ENCODE measurements at places on chromosomes 5 and 9. TPM values are rescaled to one million over a fixed set of nuclear protein-coding genes. Genes with fewer than 3 reads are reported as not detected.

Gene GPR151
- total RNA-seq = not detected

Gene NR2F1
- total RNA-seq = not detected

Gene ADRB2
- total RNA-seq = 1.3 TPM

Gene ZBTB34
- 21.9 TPM for total RNA-seq

Gene IFNB1
- not detected for total RNA-seq

Gene AK3
- total RNA-seq = 34.3 TPM

Gene SLC6A18
- total RNA-seq = not detected

Gene SURF4
- total RNA-seq = 242 TPM

Gene SPARC
- total RNA-seq = 218 TPM

- DNase-seq = no peak
Observed at GRCh38 chr5:178586396-178586795, 3.8 kb downstream of the COL23A1 start.

DNA sequence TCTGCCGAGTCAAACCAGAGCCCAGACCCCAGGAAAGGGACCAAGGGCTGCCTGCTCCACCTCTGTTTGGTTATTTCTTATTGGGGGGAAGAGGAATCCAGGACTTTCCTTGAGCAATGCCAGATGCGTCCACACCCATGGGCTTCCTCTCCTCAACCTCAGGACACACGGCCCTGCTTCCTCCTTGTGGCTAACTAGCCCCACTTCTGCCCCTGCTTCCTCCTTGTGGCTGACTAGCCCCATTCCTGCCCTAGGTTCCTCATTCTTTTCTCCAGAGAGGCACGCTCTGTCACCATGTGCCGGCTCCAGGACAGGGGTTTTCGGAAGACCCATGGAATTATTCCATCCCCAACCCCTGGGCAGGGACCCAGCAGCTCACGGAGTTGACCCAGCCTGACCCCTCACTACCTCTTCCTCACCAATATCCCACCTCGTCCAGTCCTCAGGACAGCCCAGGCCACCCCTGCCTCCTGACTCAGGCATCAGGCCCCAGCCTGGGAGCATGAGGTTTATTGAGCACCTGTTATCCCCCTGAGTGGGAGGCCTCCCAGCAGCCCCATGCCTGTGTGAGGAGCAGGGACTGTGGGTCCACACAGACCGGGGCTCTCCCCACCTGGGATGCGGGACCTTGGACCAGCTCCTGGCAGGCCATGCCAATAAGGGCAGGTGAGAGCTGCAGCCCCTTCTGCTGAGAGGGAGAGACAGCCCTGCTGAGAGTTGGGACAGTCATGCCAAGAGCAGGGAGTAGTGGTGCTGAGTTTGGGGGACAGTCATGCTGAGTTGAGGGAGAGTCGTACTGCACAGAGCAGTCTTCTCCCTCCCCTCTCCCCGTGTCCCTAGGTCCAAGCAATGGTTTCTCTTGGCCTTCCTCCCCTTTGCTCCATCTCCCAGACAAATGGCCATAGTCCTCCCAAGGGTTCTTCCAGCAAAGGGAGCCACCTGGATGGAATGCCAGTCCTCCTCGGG, 11.8 kb upstream of the FCN1 start:
- no peak for DNase-seq

DNA sequence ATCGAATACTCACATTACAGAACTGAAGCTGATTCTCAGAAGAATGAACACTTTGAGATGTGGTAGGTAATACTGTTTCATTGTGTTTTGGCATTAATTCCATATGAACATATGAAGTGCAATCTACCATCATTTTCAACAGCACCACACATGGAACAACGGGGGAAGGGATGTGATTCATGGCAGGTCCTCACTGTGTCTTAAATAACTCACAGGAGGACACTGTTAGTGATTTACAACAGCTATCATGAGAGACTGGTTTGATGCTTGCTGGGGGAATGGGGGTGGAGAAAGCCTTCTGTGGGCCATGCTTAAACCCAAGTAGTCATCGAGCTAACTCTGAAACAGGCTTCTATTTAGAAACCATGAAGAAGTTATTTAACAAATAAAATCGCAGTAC, 232.9 kb downstream of the SPOCK1 start:
- DNase-seq = no peak

GRCh38 chr9:14246951-14247350, 67.0 kb downstream of the NFIB start:
- DNase-seq = no peak

DNA sequence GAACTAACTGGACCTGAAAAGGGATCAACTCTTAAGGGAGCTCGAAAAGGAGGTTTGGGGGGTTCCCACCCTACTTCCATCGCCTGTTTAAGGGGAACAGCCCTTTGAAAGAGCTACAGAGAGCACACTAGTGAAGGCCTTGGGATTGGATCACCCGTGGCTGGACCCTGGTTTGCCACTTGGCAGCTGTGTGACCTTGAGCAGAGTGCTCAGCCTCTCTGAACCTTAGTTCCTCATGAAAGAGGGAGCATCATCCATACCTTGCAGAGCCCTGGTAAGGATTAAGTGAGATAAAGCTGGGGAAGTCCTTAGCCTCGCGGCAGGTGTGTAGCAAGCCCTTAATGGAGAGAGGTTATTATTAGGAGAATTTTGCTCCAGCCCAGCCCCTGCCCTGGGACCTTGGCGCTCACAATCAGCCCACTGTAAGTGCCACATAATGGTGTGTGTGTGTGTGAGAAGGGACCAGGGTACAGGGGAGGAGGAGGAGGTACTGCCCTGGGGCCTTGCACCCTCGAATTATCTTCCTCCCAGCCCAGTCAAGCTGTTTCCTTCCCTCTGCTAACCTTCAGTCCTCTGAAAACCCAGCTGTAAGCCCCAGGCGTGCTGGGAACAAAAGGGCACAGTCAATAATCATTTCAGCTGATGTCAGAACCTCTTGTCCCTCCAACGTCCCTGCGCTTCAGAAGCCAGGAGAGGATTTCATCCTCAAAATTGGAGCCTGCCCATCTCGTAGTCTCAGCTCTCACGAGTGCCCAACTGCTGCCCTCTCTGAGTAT, 42.9 kb downstream of the FOXI1 start:
- no peak for DNase-seq

DNA sequence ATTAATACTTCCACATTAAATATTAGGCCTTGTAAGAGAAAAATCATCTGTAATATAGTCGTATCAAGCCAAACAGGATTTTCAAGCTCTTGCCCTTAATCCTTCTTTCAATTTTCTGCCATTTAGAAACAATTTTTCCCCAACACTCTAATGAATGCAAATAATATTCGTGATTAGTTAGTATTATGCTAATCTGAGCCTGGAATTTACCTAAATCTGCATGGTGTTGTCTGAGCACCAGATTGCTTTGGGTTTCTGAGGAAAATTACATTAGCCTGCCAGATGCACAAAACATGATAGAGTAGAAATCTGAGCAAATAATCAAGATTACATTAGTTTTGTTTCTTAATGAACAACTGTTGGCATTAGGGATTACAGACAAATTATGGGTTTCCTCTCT, 176.6 kb downstream of the ZDHHC21 start:
- DNase-seq = no peak

DNA sequence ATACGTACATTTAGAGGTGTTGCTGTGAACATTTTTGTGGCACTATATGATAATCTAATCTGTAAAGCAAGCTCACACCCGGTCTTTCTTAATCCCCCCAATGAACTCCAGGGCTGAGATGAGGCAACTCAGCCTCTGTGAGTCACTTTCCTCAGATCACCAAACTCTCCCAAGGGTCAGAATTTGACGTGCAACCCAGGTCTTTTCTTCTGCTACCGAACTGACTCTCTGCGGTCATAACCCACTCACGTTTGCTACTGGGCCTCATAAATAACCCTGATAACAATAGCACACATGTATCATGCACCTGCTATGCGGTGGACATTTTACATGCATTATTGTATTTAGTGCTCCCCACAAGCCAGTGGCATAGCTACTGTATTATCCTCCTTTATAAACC, 153.1 kb downstream of the DROSHA start:
- DNase-seq = no peak

- no peak for DNase-seq
Observed at GRCh38 chr9:6944896-6945295, 187.1 kb downstream of the KDM4C start.

GRCh38 chr5:143601917-143602333, 198.4 kb upstream of the NR3C1 start:
- no peak for DNase-seq

- peak; percentile 82 for DNase-seq
Observed at GRCh38 chr5:108681079-108681921, 66.4 kb upstream of the FER start.

DNA sequence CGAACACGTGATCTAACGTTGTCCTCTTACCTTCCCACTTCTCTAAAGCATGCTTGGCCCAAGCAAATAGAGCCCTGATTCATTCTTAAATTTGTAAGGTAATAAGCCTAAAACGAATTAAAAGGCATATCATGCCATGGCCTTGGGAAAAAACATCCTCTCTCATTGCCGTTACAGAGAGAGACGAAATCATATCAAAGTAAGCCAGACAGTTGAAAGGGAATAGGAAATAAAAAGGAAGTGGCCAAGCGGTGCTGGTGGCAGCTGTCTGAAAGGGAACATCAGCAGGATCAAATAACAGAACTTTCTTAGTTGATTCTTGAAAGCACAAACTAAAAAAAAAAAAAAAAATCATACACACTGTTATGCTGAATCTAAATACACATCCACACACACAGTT, 49.1 kb upstream of the CDH6 start:
- DNase-seq = no peak

GRCh38 chr9:33524306-33524947, 376 bp downstream of the ANKRD18B start:
- DNase-seq = peak; percentile 51

DNA sequence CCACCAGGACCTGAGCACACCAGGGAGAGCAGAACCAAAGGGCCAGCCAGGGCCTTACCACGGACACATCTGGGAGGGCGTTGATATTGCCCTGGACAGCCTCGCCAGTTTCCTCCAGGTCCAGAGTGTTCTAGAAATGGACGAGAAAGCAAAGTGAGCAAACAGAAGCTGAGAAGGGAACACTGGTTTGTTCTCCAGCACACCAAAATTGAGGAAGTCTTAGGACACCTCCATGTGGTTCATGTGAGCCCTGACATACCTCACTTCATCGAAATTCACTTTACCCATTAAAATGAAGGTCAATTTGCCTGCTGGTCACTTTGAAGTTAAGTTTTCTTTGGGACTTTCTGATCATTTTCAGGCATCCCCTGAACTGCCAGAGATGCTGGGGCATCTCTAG, 20.1 kb upstream of the AKNA start:
- DNase-seq = no peak

DNA sequence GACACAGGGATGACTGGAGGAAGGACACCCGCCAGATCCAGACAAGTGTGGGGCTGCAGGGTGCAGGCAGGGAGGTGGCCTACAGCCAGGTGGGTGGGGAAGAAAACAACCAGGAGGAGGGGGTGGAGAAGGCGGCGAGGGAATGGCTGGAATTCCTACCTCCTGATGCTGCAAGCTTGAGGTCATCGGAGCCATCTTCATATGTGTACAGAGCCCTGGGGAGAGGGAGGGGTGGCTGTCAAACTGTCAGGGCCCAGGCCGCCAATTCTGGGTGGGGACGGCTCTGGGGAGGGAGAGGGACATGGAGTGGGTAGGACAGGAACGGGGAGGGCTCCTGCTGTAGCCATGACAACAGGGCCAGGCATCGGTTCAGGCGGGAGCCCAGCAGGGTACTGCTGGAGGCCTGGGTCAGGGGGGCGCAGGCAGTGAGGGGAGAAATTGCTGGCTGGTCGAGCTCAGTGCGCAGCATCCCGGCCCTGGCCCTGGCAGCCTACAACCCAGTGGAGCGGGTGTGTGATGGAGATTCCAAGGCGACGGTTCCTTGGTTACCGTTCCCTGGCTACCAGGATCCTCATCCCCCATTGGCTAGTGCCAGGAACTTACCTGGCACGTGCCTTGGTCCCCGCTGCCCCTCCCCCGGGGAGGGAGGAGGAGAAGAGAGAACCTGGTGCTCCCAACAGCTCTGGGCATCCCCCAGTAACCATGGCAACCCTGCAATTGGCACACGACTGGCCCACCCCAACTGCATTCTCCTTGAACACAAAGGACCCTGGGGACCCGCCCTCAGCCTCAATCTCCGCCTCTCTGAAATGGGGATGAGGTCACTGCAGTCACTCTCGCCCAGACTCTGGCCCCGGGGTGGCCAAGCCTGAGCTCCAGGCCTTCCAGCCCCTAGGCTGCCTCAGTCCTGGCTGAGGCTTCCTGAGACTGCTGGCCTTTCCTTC, 4.5 kb downstream of the DBN1 start:
- DNase-seq = peak; percentile 86

- DNase-seq = no peak
Observed at GRCh38 chr5:33824516-33825195, 67.1 kb downstream of the ADAMTS12 start.

GRCh38 chr5:14246350-14247053, 103.4 kb downstream of the TRIO start:
- DNase-seq = no peak

DNA sequence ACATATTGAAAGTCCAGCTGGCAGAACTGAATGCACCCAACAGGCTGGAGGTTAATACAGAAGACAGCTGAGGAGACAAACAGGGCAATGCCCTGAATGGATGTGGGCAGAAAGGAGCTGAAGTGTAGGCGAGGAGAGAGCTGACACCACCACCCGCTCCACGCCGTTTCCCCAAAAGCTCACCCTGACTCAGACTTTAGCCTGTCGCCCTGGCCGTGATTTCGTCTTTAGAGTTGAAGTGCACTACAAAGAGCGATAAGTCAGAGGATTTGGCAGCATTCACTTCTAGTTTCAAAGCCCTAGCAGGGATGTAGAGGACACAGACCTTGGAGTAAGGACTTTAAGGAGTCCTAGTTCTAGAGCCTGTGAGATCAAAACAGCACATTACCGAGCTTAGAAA, 2.2 kb upstream of the ERAP1 start:
- DNase-seq = no peak

GRCh38 chr9:12993466-12993865, 218.6 kb downstream of the LURAP1L start:
- no peak for DNase-seq

DNA sequence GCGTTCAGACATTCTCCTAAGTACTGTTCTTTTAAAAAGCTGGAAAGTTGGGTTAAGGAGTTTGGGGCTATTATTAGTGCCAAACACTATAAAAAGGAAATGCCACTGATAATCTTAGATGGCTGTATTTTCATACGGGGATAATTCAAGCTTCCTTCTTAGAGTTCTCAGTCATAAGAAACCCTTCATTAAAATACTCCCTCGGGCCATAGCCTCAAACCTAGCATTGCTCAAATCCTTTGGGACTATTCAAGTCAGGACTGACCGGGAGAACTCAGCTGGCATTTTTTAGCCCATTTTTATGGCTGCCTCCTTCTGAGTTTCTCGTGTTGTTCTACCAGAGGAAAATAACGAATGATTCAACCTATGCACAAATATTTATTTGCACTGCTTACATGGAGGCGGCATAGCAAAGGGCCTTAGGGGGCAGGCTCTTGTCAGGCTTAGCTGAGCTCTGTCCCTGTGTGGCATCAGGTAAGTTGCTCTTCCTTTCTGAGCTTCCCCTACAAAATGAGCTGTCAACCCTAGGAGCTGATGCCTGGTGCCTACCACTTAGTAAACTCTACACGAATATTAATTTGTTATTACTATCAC, 33.5 kb upstream of the ADAM19 start:
- DNase-seq = no peak

- DNase-seq = no peak
Observed at GRCh38 chr5:1914471-1914870, 31.7 kb upstream of the IRX4 start.

GRCh38 chr9:31323726-31324444, 1060.6 kb upstream of the ACO1 start:
- no peak for DNase-seq

GRCh38 chr5:60503771-60504170, 196.2 kb downstream of the DEPDC1B start:
- no peak for DNase-seq

GRCh38 chr5:157481265-157481664, 21.3 kb downstream of the NIPAL4 start:
- DNase-seq = no peak
